ENCODE measurements at places on chromosomes 2 and 18.

- H3K4me3 ChIP-seq = no peak overlapping the region
- H3K27me3 ChIP-seq = no peaks in the 10 kb centered on the region
- H3K36me3 ChIP-seq = peaks cover 14% of the 10 kb centered on the region
- DNase-seq = no peak
Measured at GRCh38 chr2:32622570-32623310, 5.1 kb upstream of the TTC27 start.

DNA sequence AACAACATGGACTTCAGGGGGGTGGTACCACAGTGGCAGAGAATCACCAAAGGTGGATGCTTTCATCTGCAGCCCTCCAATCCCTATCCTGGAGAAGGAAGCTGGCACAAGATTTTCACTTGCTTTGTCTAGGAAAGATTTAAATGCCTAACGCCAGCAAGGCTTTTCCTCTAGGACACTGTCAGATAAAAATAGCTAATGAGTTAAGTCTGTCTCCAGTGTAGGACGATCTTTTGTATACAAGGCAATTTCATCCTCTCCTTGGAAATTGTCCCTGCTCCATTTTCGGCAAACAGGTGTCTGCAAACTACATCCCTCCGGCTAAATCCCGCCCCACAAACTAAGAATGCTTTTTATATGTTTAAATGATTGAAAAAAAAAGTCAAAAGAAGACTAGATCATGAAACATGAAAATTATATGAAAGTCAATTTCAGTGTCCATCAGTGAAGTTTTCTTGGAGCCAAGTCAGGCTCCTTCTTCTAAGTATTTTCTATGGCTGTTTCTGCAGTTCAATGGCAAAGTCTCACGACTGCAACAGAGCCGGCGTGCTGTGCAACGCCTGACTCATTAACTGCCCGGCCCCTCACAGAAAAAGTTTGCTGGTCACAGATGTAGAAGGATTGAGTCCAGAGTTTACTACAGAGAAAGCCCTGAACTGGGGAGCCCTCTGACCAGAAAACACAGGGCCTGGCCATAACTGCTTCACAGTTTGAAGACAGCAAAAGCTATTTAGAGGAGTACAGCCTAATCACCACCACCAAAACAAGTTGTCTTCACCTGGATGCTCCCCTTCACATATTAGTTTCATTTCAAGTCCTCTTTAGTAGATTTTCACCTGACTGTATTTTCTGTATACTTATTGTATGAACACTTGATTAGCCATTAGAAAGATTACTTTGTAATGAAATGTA, 52.3 kb downstream of the PIEZO2 start:
- no peak overlapping the region for H3K27ac ChIP-seq
- no peaks in the 10 kb centered on the region for H3K4me1 ChIP-seq
- no peak overlapping the region for H3K4me3 ChIP-seq
- no peaks in the 10 kb centered on the region for H3K27me3 ChIP-seq

DNA sequence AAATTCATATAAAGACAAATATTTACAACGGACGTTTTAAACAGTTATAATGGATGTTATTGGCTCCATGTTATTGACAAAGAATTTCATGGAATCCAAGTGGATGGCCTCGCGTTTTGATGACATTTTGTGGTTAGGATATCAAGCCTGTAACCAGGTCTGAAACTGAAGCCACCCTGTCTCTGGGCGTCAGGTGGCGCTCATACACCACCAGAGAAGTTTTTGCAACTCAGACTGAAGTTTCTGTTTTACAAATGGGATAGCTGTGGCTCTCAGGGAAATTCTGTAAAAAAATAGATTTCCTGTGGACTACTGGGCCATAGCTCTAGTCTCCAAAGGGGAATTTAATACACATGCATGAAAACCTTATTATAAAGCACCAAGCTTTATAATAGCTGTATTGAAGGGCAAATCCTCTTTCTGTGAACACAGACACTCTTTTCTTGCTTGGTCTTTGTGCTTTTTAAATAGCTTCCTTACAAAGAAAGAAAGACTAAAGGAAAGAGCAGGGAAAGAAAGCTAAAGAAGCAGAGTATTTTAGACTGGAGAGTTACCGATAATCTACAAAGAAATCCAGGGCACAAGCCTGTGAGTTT, 86.7 kb downstream of the C18orf54 start:
- no peaks in the 10 kb centered on the region for H3K4me1 ChIP-seq
- DNase-seq = peak; percentile 41
- no peaks in the 10 kb centered on the region for H3K36me3 ChIP-seq
- no peak overlapping the region for H3K4me3 ChIP-seq
- H3K27me3 ChIP-seq = no peaks in the 10 kb centered on the region
- no peak overlapping the region for H3K27ac ChIP-seq

DNA sequence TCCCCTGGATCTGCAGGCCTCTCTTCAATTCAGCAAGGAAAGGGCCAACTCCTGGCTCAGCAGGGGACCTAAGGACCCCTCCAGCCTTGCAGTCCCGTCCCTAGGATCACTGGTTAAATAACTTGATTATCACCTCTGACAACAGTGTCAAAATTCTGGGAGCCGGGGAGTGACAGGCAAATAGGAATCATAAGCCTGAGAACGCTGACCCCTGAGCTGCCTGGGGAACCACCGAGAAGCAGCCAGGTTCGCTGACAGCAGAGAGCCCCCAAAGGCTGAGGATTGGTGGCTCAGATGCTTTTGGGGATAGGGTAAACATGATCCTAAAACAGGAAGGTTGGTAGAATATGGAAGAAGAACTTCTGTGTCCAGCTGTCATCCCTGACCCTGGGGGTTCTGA, 17.5 kb upstream of the TNS1 start:
- no peak overlapping the region for H3K4me3 ChIP-seq
- H3K4me1 ChIP-seq = no peaks in the 10 kb centered on the region
- H3K27me3 ChIP-seq = no peaks in the 10 kb centered on the region
- DNase-seq = no peak
- H3K27ac ChIP-seq = no peak overlapping the region
- H3K36me3 ChIP-seq = no peaks in the 10 kb centered on the region

- H3K27ac ChIP-seq = no peak overlapping the region
- H3K36me3 ChIP-seq = no peaks in the 10 kb centered on the region
- H3K4me1 ChIP-seq = no peaks in the 10 kb centered on the region
- no peak overlapping the region for H3K4me3 ChIP-seq
- H3K27me3 ChIP-seq = peaks cover 11% of the 10 kb centered on the region
- no peak for DNase-seq
Measured at GRCh38 chr2:2134037-2134436, 197.0 kb downstream of the MYT1L start.

GRCh38 chr2:144364944-144365738, 154.8 kb downstream of the ZEB2 start:
- no peak overlapping the region for H3K4me3 ChIP-seq
- H3K4me1 ChIP-seq = no peaks in the 10 kb centered on the region
- no peaks in the 10 kb centered on the region for H3K27me3 ChIP-seq
- no peak for DNase-seq

GRCh38 chr2:215002500-215002899, 135.9 kb downstream of the ABCA12 start:
- H3K4me3 ChIP-seq = no peak overlapping the region
- H3K27ac ChIP-seq = no peak overlapping the region
- H3K4me1 ChIP-seq = no peaks in the 10 kb centered on the region
- DNase-seq = peak; percentile 10
- H3K27me3 ChIP-seq = no peaks in the 10 kb centered on the region

GRCh38 chr18:78580835-78581339, 398.7 kb upstream of the SALL3 start:
- H3K27ac ChIP-seq = no peak overlapping the region
- H3K4me1 ChIP-seq = no peaks in the 10 kb centered on the region
- no peaks in the 10 kb centered on the region for H3K36me3 ChIP-seq
- no peak for DNase-seq
- no peak overlapping the region for H3K4me3 ChIP-seq

DNA sequence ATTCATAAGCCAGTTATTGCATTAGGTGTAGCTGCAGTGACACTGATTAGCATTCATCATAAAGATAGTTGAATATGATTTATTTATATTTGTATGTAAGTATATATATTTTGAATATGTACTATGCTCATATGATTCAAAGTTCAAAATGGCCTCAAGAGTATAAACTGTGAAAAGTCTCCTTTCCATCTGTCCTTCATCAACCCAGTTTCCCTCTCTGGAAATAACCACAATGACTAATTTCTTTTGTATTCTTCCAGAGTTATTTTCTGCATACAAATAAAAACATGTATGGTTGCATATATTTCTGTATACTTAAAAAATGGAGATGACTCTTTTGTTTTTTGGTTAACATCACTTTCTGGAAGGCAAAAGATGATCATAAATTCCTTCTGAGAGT, 95.2 kb downstream of the CAMKMT start:
- DNase-seq = no peak
- H3K27me3 ChIP-seq = no peaks in the 10 kb centered on the region
- no peaks in the 10 kb centered on the region for H3K4me1 ChIP-seq
- H3K36me3 ChIP-seq = no peaks in the 10 kb centered on the region
- H3K27ac ChIP-seq = no peak overlapping the region
- no peak overlapping the region for H3K4me3 ChIP-seq
